Stimulated activated CD4-positive, alpha-beta T cell treated with anti-CD3 and anti-CD28 coated beads, Interleukin-12 subunit alpha, Interleukin-12 subunit beta, amount 100 ng/mL, for 48 hours (primary cell): ENCODE measurements at places on chromosomes 12 and 14.

DNA sequence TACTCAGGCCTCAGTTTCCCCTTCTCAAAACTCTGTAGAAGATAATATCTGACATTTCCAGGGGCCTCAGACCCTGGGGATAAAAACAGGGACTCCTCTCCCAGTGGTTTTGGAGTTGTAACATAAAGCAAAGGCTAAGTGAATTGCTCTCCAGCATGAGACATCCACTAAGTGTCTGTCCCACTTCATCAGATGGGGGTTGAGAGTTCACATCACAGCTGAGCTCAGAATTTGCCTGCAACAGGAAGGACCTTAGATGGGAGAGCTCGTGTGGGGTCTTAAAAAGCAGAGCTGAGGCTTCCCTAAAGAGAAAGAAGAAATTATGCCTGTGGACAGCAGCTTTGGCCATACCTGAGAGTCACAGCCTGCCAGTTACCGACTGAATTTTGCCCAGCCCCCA, 61.1 kb downstream of the TBX5 start:
- no peak for DNase-seq

- no peak for DNase-seq
Observed at GRCh38 chr12:23729359-23729758, 220.1 kb downstream of the SOX5 start.

- DNase-seq = no peak
Observed at GRCh38 chr12:13273850-13274249, 77.3 kb downstream of the EMP1 start.

GRCh38 chr12:64669270-64669842, 59.1 kb downstream of the RASSF3 start:
- DNase-seq = no peak

DNA sequence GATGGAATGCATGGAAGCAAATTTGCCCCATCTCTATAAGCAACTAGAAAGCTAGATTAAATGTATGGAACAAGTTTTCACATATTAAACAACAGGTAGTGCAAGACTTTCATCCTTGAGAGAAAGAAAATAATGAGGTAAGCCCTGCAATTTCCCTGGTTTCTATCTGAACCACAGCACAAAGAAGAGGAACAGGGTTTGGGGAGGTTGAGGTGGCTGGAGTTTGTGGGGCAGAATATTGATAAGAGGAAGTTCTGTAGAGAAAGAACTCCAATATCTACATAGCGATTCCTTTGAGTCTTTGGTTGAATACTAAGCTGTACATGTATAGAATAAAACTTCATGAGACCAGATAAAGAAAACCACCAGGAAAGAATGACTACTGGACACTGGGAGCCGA, 96.3 kb upstream of the CCND2 start:
- no peak for DNase-seq

GRCh38 chr12:51011955-51012354, 14.2 kb downstream of the SLC11A2 start:
- DNase-seq = no peak

DNA sequence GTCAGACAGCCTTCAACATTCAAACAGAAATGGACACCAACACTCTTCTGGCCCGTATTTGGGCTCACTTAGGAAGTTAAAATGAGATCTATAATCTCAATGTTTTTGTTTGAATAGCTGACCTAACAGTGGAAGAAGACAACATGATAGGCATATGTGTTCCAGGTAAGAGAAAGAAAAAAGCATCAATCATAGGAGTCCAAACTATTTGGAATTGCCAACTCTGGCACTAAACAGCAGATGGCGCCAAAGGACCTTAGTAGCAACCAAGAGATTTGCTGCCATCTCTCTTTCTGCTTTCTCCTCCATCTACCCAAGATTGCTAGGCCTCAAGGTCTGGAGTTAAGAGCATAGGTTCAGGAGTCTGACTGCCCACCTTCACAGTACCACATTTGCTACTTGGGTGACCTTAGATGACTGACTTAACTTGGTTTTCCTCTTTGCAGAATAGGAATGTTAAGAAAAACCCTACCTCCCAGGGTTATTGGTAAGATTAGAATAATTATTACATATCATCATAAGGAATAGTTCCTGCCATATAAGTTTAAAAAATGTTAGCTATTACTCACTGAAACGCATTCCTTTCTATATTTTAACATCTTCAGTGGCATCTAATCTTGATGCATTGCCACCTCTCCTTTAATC, 30.2 kb downstream of the PEX5 start:
- DNase-seq = peak; percentile 54

- DNase-seq = no peak
Observed at GRCh38 chr12:69502345-69503081, 32.3 kb downstream of the FRS2 start.

DNA sequence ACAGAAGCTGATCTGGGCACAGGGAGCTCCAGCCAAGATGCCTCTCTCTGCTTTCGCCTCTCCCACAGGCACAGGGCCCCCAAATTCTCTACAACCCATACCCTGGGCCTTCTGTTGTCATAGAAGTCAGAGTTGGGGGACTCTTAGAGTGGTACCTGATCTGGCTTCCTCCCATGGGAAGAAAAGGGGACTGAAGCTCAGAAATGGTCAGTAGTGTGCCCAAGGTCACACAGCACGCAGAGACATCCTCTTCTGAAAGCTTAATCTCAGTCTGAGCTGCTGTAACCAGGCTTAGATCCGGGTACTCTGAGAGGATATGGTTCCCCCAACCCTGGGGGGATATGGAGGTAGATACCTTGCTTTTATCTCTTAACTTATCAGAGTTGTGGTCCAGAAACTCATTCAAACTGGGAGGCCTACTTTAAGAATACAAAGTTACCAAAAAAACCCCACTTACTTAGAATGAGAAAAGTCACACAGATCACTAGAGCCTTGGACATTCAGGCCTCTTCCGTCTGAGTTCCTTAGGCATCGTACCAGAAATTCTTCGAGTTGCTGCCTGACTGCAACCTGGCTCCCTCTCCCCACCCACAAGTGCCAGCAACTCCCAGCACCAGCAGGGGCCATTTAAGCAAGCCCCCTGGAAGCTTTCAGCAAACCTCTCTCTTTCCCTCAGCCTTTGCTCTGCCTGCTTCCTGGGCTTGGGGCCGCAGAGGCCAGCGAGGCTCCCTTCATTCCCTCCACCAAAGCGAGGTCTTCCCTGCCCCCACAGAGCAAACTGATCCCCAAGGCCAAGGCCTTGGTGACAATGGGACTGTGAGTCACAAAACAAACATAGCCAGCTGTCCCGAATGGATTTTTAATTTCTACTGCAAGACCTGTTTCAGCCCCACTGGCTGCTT, 13.9 kb downstream of the KRT7 start:
- DNase-seq = no peak

DNA sequence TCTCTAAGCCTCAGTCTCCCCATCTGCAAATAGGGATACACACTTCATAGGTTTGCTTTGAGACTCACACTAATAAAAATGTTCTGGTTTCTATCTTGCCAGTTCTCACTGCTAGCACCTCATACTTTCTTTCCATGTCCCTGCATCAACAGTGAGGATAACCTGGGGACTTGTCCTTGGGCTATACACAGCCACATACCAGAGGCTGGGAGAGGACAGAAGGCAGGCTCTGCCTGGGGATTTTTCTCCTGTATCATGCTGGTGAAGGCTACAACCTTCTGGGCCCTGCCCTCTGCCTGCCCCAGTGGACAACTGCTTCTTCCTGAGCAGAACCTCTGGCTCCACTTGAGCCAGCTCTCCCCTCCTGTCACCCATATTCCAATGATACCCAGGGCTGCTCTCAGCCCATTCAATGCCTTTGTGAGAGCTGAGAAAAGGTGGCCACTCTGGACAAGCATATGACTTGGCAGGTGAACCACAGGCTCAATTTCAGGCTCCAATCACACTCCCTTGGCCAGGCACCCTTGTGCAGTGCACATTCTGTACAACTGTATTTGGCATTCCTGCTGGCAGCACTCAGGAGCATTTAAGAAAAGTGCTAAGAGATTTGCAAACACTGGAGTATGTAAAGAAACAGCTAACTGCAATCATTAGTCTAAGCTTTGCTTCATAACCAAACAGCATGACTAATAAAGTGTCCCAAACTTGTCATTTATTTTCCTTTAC, 135.8 kb upstream of the VRK1 start:
- DNase-seq = no peak

DNA sequence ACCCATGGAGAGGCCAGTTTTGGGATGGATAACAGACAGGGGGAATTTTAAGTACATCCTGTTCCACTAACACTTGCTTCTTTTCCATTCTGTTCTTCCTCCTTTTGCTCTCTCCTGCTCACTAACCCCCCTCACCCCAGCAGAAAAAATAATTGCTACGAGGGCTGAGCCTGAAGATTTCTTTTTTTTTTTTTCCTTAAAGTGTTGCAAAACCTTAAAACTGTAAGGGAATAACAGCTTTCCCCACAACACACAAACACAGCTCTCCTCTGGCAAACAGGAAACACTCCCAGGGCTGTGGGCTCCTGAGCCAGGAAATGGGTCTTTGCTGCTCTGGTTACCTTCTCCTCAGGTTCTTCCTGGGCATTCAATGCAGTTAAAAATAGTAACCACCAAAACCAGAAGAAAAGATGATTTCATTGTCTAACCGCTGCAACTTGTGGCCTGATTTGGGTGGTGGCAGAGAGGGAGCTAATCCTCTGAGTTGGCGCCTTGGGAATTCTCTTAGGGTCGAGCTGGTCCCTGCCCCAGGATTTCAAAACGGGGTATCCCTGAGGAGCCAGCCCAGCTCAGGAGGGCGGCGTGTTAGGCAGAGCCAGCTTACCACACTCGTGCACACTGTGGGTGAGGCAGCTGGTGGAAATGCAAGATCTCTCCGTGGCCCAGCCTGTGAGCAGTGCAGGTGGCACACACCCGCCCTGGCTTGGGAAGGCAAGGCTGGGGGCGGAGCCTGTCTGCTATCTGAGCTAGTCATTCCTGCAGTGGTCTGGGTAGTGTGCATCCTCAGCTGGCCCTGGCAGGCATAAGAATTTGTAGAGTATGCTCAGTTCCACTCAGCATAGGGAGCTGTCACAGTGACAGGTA, 17.1 kb upstream of the EMP1 start:
- peak; percentile 49 for DNase-seq

DNA sequence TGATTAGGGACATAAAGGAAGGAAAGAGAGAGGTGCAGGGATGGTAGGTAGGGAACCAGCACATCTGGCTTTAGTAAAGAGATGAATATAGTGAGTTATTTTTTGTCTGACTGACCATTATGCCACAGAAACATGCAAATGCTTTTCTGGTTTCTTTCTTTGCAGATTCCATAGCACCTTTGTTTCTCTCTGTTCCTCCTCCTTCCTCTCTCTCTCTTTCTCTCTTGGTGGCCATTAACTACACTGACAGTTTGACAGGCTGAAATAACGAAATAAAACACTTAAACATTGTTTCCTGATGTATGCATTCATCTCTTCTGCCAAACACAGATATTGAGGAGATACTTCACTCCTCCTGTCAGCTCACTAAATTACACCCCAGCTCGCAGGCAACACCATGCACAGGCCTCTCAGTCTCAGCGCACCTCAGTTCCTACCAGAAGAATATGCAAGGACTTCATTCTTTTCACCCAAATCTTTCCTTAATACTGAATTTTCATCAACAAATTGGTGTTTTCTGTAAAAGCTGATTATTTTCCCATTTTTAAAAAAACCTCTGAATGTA, 406.9 kb upstream of the SOX5 start:
- no peak for DNase-seq

DNA sequence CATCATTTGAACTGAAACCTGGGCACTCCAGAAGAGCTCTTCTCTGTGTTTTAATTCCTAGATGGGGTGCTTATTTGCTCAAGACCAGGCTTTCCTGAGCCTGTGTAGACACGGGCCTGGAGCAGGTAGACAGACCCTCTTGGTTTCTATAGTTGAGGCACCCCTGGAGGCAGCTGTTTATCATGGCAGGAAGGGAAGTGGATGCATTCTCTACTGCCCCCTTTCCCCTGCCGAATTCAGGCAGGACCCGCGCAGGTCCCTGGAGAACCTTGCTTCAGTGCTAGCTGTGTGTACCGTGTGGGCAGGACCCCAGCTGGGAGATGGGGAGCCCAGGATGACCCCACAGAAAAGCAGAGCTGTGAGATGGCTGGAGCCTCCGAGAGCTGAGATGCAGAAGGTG, 6.0 kb downstream of the CACNA1C start:
- DNase-seq = no peak

DNA sequence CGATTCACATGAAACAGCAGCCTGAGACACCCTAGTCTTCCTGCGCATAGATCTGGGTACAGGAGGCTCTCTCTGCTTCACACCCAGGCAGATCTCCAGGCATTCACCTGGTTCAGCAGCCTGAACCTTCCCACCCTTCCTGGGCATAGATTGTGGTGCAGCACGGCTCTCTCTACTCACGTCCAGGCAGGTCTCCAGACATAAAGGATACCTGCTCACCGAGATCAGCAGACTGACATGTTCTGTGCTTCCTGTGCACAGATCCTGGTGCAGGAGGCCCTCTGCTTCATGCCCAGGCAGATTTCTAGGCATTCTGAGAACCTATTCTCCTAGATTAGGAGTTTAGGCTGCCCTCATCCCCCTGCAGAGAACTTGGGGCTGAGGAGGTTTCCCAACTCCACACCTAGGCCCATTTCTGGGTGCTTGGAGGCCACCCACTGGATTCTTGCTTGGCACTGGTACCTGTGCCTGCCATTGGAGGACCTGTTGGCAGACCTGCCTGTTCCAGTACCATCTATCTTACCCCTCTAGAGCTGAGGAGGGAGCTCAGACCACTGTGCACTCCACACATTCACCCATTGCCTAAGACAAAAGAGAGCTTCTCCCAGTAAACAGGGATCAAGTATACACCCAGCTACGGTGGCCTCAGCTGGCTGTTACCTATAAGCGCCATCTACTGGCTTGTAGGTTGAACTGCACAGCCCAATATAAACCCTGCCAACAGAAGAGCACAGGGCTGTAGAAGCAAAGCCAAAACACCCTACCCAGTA, 28.0 kb upstream of the GARIN6 start:
- DNase-seq = peak; percentile 0

DNA sequence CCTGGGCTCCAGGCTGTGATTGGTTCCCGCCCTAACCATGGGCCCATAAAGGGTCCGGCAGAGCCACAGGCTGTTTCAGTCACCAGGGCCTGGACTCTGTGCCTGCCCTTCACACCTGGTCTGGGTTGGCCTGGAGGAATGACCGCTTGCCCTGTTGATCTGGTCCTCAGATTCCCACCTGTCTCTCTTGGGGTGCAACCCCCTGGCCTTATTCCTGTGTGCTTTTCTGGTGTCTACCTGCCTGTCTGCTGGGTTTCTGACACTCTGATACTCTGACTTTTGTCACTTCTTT, 2.9 kb upstream of the KRT83 start:
- DNase-seq = no peak

- DNase-seq = no peak
Observed at GRCh38 chr12:111447571-111448265, 42.0 kb downstream of the SH2B3 start.

DNA sequence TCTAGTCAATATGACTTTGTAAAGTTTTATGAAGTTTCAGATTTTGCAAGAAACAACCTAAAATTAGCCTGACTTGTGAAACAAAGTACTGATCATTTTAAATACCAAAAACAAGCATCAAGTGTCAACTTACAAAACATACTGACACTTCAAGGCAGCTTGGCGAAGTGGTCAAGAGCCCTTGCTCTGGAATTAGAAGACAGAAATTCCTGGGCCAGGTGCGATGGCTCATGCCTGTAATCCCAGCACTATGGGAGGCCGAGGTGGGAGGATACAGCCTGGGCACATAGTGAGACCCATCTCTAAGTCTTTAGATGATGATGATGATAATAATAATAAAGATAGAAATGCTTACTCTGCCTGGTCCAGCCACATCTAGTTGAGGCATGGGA, 45.4 kb upstream of the NR2C1 start:
- no peak for DNase-seq

GRCh38 chr14:100222224-100223093, 16.5 kb upstream of the YY1 start:
- DNase-seq = no peak

- DNase-seq = no peak
Observed at GRCh38 chr12:77229640-77230442, 164.5 kb upstream of the E2F7 start.
